ENCODE measurements at places on chromosomes 3 and 15. TPM values are rescaled to one million over a fixed set of nuclear protein-coding genes. Genes with fewer than 3 reads are reported as not detected.

The TERC gene
- not detected for polyA plus RNA-seq

- H3K4me3 ChIP-seq: no peak overlapping the region
- peaks cover 13% of the 10 kb centered on the region for H3K4me1 ChIP-seq
- H3K27ac ChIP-seq: no peak overlapping the region
- no peaks in the 10 kb centered on the region for H3K27me3 ChIP-seq
- no peak for DNase-seq
Measured at GRCh38 chr15:99140590-99140989, 35.7 kb downstream of the SYNM start.

GRCh38 chr3:188646592-188646991, 492.6 kb downstream of the LPP start:
- H3K36me3 ChIP-seq: no peaks in the 10 kb centered on the region
- H3K27ac ChIP-seq: no peak overlapping the region
- DNase-seq: peak; percentile 35

DNA sequence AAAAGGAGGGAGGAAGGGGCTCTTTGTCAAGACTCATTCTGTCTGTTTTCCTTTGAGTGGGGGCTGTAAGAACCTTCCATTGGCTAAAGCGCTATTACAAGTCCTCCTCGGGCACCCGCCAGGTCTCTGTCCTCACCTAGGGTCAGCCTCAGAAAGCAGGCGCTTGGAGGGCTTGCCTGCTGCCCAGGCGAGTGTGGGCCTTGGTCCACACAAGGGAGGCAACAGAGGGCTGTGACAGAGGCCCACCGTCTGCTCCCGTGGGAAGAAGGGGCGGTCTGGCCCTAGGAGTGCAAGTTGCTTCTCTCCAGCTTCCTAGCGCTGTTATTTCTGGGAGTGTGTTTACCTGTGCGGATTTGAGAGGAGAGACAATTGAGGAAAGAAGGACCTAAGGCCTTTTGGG, 24.0 kb upstream of the EHD4 start:
- DNase-seq: no peak
- no peaks in the 10 kb centered on the region for H3K4me1 ChIP-seq
- no peak overlapping the region for H3K4me3 ChIP-seq
- H3K27me3 ChIP-seq: peaks cover 14% of the 10 kb centered on the region

All from GM23248 (cell line).